ENCODE measurements at places on chromosomes 1 and 21.

GRCh38 chr1:44326821-44327465 lies 28.1 kb downstream of the ERI3 start:
- no peak for DNase-seq

- DNase-seq = no peak
Measured at GRCh38 chr1:2978691-2979190, 42.5 kb upstream of the ACTRT2 start.

DNA sequence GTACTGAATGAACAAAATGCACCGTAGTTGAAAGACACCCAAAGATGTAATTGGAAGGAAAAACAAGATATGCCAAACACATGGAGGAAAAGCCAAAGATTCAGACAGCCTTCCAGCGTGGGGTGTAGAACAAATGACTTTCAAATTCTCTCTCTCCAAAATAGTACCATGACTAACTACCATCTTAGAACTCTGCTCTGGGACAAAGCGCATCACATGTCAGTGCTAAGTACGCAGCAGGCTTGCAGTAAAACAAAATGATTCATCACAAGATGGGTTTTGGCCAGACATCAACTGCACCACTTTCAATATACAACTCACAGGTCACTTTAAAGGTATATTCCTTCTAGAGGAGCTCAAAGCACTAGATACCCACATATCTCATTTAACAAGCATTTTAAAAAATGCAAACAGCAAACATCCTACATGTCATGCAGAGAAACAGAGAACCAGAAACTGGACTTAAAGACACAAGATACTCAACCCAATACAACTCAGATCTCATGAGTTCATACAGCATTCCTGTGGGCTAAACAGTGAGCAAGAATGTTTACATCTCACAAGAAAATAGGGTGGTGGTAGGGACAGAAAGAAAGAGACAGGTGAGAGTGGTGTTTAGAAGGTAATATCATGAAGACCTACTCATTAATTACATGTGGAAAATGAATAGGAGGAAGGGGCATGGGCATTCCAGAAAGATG lies 75.7 kb downstream of the BCAR3 start:
- DNase-seq = no peak

- DNase-seq = peak; percentile 4
Measured at GRCh38 chr1:95561346-95561745, 327.3 kb downstream of the RWDD3 start.

GRCh38 chr21:34126691-34127090 lies 53.3 kb downstream of the MRPS6 start:
- DNase-seq = no peak

DNA sequence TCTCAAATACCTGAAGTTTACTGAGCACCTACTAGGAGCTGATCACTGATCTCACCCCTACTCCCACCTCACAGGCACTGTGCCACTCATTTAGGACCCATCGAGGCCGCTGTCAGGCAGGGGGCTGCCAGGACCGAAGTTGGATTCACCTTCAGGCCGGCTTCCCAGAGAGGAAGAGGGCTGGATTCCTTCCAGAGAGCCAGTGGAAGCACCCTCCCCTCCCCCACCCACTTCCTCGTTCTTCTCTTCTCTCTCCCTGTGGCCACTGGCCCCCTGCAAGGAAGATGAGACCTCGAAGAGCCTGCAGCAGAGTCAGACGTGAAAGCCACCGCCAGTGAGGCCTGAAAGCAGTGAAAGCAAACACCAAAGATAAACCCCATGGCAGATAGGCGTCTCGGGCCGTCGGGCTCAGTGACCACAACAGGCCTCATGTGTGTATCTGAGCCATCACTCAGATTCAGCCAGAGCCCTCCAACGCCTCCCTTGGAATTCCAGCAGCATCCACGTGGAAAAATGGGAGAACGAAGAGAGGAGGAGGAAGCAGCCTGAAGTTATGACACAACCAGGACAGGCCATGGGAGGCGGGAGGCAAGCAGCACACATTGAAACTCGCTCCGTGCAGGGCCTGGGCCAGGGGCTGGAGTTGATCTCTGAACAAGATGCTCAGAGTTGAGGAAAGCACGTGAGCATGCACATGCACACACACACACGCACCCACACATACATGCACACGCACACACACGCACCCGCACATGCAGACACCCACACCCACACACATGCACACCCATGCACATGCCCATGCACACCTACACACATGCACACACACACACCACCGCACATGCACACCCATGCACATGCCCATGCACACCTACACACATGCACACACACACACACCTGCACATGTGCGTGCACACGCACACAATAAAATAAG lies 6.2 kb upstream of the AGTRAP start:
- no peak for DNase-seq

DNA sequence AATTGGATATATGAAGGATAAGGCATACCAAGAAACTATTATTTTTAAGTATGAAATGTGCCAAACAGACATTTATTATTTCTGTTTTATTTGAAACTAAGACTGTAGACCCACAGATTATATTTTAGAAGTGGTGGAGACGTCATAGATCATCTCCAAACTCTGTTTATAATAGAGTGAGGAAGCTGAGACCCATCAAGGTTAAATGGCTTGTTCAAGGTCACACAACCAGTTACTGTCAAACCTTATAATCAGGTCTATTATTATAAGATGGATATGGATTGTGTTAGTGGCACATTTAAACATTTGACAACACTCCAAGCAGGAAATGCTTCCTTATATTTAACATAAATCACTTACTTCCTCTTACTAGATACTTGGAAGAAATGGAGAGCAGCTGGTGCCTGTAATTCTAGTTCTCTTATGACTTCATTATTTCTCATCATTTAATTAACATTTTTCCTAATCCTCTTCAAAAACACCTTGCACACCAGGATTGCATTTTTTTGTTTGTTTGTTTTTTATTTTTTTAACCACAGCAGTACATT lies 117.0 kb downstream of the NEK7 start:
- no peak for DNase-seq

GRCh38 chr1:221634606-221635005 lies 107.3 kb downstream of the DUSP10 start:
- no peak for DNase-seq

GRCh38 chr1:203685168-203685567 lies 58.5 kb downstream of the ATP2B4 start:
- no peak for DNase-seq

- DNase-seq = no peak
Measured at GRCh38 chr1:12380326-12381249, 150.8 kb downstream of the VPS13D start.

GRCh38 chr1:109578947-109579443 lies 30.6 kb downstream of the GNAI3 start:
- DNase-seq = no peak

DNA sequence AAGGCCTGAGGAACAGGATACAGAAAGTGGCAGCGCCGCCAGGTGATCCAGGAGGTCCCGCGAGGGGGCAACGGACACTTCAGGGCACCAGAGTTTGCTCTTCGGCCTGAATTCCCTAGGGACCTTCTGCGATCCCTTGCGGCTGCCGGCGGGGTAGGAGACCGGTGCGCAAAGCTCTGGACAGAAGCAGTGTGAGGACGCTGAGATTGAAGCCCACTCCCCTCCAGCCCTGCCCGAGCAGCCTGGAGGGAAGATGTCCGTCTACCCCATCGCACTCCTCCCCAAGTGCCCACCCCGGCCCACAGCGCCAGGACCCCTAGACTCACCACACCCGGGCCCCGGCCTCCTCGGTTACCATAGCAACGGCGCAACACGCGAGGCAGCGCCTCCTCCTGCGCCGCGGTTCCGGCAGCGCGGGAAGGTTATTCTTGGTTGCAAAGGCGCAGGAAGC lies at the start of gene ANKRD45:
TSS of gene ANKRD45 (minus strand) at position 361 of the 451 bp plus-strand sequence. CDS start 10,433 bp downstream, outside the sequence.
- peak; percentile 83 for DNase-seq

- DNase-seq = no peak
Measured at GRCh38 chr1:244970236-244970743, 105.9 kb upstream of the HNRNPU start.

DNA sequence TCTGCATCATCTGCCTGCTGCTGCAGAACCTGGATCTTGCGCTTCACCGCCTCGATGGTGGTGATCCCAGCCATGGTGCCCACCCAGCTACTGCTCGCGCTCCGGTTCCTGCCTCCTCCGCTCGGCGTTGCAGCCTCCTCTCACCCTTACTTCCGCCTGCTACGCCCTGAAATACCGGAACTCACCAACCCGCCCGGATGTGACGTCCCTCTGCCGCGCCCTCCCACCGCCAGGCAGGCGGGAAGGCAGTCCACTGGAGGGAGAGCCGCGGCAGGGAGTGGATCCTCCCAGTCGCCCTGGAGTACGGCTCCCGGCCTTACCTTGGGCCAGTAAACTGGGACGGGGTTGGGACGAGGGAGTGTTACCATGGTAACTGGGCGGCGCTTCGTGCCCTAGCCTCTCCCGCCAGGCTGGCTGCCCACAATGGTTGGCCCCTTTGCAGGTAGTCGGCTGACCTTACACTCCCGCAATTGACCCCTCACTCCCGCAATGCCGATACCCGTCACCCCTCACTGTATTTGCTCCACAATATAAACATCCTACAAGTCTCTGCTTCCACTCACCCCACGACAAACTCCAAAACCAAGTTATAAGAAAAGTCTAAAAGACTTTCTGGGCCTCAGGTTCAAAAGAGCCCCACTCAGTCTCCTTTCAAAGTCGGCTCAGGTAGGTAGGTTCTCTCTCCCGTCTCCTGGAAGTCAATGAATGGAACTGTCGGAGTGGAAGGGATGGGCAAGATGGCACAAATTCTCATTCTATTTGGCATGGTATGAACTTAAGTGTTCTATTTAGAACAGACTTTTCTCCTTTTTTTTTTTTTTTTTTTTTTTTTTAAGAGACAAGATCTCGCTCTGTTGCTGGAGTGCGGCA lies 8.6 kb downstream of the TPM3 start:
- peak; percentile 99 for DNase-seq

GRCh38 chr1:31961536-31961935 lies 23.4 kb upstream of the PTP4A2 start:
- no peak for DNase-seq

DNA sequence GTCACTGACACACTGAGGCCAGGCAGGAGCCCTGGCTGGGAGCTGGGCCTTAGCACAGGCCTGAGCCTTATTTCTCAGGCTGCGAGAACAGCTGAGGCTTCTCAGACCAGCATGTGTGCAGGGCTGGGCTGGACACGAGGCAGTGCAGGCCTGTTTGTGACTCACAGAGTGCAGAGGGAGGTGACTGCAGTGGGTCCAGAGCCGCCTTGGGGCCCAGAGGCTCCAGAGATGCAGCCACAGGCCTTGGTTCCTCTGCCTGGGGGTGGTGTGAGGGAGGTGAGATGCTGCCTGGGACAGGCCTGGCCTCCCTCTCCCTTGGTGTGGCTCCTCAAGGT lies 61.2 kb upstream of the ETV3 start:
- DNase-seq = no peak

GRCh38 chr1:12144236-12144635 lies 22.6 kb upstream of the TNFRSF1B start:
- DNase-seq = no peak

DNA sequence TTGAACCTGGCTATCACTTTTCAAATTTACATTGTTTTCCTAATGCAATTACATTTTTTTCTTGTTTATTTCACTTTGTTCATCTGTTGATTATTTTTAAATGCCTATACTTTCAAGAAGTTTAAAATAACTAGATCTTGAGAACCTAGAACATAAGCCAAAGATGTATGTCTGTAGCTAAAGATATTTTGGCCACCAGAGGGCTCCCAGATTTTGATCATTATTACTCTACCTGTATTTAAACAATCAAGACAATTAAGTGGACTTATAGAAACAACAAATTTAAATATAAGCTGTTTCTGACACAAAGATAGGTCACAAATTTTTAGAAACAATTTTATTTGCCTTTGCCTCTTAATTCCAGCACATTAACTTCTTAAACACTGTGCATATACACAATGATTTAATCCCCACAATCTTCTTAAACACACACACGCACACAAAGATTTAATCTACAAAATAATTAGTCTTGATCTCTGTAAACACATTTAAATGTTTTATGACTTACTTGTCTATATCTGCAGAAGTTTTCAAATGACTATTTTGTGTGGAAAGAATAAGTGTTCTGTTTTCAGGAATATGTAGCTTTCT lies 380.0 kb downstream of the DSCAM start:
- no peak for DNase-seq

DNA sequence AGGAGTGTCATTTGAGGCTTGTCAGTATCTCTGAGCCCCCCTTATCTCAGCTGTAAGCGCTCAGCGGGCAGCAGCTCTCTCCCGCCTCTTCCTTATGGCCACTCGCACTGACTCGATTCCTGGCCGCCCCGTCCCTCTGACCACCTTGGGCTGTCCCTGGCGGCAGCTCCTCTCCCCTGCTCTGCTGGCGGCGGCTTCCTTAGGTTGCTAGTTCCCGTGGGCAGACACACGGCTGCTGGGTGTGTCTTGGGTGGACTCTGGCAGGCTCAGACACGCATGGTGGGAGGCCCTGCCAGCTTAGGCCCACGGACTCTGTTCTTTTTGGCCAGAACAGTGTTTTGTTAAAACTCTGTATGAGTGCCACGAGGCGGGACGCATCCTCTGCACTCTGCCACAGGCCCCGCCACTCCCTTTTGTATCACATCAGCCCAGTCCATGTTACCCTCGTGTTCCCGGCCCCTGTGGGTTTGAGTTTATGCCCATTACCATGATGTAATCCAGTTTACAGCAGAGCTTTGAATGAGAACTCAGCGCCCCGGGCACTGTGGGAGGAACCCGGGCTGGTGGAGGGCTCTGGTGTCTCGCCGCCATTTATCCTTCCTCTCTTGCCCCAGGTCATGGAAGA lies 45.9 kb downstream of the COQ8A start:
- no peak for DNase-seq

GRCh38 chr1:86596741-86597290 lies 49.9 kb downstream of the CLCA4 start:
- no peak for DNase-seq

- no peak for DNase-seq
Measured at GRCh38 chr1:209772126-209772525, 12.2 kb downstream of the C1orf74 start.

GRCh38 chr1:26861889-26862378 lies 1.0 kb upstream of the SFN start:
- DNase-seq = peak; percentile 62

GRCh38 chr1:61268546-61269240 lies 186.3 kb downstream of the NFIA start:
- DNase-seq = no peak

DNA sequence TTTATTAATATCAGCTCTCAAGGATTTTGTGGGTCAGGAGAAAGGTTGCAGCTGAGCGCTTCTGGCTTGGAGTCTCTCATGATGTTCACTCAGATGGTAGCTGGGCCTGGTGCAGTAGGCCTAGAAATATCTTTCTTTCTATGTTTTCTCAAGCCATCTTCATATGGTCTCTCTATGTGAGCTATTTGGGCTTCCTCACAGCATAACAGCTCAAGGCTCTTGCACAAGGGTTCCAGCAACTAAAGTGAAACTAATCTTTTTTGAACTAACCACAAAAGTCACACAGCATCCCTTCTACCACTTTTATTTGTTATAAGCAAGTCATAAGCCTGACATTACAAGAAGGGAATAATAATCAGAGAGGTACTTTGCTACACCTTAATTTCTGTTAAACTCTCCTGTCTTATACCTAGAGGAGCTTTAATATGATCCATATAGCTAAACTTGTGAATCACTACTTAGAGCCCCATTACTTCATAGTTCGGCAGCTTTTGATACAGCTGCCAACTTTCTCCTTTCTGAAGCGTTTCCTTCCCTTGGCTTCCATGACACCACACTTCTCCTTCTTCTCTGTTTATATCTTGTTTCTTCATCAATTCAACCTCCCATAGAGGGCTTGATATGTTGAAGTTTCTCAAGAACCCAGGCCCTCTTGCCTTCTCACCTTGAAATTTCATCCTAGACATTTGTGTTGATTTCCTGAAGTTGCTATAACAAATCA lies 720.2 kb downstream of the LTN1 start:
- DNase-seq = no peak

All from left lung (tissue), 14 donors.